Airway epithelial cell (primary cell): ENCODE measurements at places on chromosomes 7 and 10. TPM values are rescaled to one million over a fixed set of nuclear protein-coding genes. Genes with fewer than 3 reads are reported as not detected.

Gene CHCHD2
- 599 and 665 TPM in 2 replicates for total RNA-seq

Gene NSMCE4A
- total RNA-seq = 38.9 and 49.6 TPM in 2 replicates

Gene CUBN
- total RNA-seq = under 0.01 and 0.88 TPM in 2 replicates

Gene SPACDR
- total RNA-seq = 0.14 TPM in 1 of 2 replicates, not detected in the other

Gene MORN4
- 3.4 and 6.6 TPM in 2 replicates for total RNA-seq

Gene CYP26A1
- not detected in 2 replicates for total RNA-seq

Gene ABCB4
- total RNA-seq = not detected in 2 replicates

Gene CAPZA2
- total RNA-seq = 62.8 and 75.9 TPM in 2 replicates

Gene ERVW-1
- not detected in 2 replicates for total RNA-seq

Gene CDHR1
- 1.5 and 3.9 TPM in 2 replicates for total RNA-seq

Gene GPR15LG
- 44.5 and 87.7 TPM in 2 replicates for total RNA-seq

Gene CCDC6
- total RNA-seq = 21.6 and 31.0 TPM in 2 replicates

Gene MYO3A
- total RNA-seq = not detected in 2 replicates

Gene CXCL12
- total RNA-seq = not detected in 2 replicates
